Activated CD4-positive, alpha-beta T cell treated with anti-CD3 and anti-CD28 coated beads, Interleukin-2, amount 50 U/mL, for 48 hours (primary cell): ENCODE measurements at places on chromosomes 11 and 22.
A peak's percentile ranks its signal among the peaks of the same experiment; 100 is the strongest.

GRCh38 chr11:16193897-16194381, 162.4 kb downstream of the SOX6 start:
- DNase-seq: no peak

- peak; percentile 74 for DNase-seq
Measured at GRCh38 chr11:117986981-117987574, 884 bp downstream of the IL10RA start.

DNA sequence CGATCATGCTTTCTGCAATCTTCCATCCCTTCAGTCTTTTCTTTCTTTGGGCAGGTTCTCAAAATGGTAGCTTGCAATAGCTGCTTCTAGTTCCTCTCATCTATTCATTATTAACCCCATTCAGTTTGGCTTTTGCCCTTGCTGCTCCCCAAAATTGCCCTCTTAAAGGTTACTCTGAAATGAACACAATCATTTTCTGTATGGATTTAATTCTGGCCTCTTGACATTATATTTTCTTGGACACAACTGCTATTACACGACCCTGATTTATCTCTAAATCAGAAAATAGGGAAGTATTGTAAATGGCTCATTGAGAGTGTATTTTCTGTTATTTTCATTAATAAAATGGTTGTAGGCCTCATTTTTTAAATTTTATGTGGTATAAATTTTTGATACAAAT, at the start of gene ANGPTL5:
Gene ANGPTL5, minus strand, starts transcription at position 101 of the 400 bp plus-strand sequence. CDS start 8,613 bp downstream, outside the sequence.
- no peak for DNase-seq

GRCh38 chr11:110529043-110529442, 99.3 kb downstream of the FDX1 start:
- no peak for DNase-seq

DNA sequence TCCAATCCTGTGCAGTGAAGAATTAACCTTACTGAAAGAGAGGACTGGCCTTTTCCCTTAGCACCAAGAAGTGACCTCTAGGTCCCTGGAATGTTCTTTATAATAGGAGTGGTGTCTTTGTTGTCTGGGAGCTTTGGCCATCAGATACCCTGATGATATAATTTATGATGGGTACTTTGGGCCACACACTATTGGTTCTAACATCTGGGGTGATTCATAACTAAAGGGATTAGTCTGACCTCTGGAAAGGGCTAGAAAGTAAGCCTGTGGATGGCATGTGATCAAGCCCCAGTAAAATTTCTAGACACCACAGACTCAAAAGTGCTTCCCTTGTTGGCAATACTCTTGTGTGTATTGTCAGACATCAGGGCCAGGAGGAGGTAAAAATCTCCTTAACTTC, 891.2 kb downstream of the KCNA4 start:
- no peak for DNase-seq
